CD4-positive, alpha-beta T cell treated with Interleukin-10 for 1 hour (primary cell): ENCODE measurements at places on chromosomes 11 and 22.

- peak; percentile 39 for DNase-seq
Measured at GRCh38 chr11:112085822-112086421, 634 bp downstream of the TIMM8B start.

GRCh38 chr11:76365038-76365679 is 15.8 kb downstream of the THAP12 start:
- DNase-seq: no peak

GRCh38 chr11:115591380-115591779 is 87.2 kb upstream of the CADM1 start:
- DNase-seq: no peak

DNA sequence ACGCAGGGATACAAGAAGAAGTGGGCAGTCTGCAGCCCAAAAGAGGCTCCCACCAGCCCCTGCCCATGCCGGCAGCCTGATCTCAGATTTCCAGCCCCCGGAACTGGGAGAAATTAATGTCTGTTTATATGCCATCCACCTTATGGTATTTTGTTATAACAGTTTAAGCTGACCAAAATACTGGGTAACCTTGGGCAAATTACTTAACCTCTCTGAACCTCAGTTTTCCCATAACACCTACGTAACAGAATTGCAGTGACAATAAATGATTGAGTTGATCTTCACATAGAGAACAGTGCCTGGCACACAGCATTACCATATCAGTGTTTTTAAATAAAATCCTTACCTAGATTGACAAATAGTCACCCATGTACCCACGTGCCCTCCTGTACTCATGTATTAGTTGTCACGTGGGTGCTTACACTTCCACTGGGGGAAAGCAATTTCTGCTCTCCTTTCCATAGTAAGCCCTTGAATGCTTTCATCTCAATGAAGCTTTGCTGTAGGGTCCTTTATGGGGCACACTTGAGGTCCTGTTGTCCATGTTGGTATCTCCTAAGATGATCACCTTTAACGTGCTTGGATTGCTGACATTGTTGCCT is 54.2 kb upstream of the PHF21A start:
- no peak for DNase-seq

DNA sequence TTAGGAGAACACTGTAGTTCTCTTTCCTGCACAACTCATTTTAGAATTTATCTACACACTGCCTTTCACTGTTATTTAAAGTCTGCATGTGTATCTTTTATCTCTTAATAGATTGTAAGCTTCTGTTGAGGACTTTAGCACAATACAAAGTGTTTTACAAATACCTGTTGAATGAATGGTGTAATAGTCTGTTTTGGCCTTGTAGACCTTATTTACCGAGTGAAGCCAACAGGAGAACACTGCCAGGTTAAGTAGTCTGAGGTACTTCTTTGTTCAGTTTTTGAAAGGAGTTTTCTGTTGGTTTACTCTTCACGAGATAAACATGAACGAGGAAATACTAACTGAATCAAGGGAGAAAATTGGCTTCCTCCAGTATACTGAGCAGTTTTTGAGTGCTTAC is 31.0 kb downstream of the SIK2 start:
- no peak for DNase-seq

- no peak for DNase-seq
Measured at GRCh38 chr11:16194566-16194965, 161.8 kb downstream of the SOX6 start.

DNA sequence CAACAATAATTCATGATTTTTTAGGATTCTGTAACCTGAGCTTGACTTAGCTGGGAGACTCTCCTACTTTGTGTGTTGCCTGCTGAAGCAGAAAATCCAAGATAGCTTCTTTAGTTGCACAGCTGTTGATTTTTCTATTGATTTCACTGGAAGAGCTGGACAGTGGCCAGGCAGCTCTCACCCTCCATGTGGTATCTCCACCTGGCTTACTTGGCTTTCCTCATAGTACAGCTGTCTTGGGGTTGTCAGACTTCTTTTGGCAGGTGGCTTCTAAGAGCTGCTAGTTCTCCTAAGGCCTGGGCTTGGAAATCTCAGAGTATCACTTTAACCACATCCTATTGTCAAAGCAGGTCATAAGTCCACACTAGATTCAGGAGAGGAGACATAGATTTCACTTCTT is 130.8 kb upstream of the SPON1 start:
- DNase-seq: no peak

- no peak for DNase-seq
Measured at GRCh38 chr22:36998620-36999351, 20.5 kb downstream of the TST start.

DNA sequence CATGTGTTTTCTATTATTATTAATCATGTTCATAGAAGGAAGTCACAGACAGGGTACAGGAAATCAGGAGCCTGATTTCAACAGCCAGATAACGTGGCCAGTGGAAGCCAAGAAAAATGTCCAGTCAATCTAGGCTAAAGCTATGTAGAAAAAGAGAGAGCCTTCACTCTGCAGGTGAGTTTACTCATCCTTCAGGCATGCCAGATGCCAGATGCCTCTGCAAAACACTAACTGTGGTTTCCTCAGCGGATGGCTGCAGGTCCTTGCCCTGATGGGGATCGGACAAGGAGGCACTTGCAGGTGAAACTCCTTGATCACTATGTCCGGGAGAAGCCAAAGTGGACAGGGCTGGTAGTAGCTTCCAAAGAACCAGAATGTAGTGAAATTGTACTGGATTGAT is 962.3 kb upstream of the RAG2 start:
- DNase-seq: no peak

- DNase-seq: no peak
Measured at GRCh38 chr11:117862019-117862725, 14.3 kb downstream of the FXYD6 start.

DNA sequence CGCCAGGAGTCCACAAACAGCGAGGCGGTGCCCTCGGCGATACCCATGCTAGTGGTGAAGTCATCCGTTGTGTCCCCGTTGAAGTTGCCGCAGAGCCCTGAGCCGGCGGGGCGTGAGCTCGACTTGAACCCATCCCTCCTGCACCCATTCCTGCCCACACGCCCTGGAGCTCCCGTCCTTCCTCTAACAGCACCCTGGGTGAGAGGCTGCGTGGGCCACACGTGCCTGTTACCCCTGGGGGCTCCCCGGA is 8.3 kb downstream of the MUC6 start:
- no peak for DNase-seq

- DNase-seq: peak; percentile 6
Measured at GRCh38 chr11:9060700-9061111, 30.7 kb downstream of the SCUBE2 start.

GRCh38 chr11:6871278-6871677 is 5.1 kb upstream of the OR10A4 start:
- no peak for DNase-seq

- DNase-seq: no peak
Measured at GRCh38 chr22:17491090-17491640, 72.1 kb upstream of the SLC25A18 start.

- DNase-seq: no peak
Measured at GRCh38 chr11:121578251-121578976, 125.6 kb upstream of the SORL1-AS1 start.

DNA sequence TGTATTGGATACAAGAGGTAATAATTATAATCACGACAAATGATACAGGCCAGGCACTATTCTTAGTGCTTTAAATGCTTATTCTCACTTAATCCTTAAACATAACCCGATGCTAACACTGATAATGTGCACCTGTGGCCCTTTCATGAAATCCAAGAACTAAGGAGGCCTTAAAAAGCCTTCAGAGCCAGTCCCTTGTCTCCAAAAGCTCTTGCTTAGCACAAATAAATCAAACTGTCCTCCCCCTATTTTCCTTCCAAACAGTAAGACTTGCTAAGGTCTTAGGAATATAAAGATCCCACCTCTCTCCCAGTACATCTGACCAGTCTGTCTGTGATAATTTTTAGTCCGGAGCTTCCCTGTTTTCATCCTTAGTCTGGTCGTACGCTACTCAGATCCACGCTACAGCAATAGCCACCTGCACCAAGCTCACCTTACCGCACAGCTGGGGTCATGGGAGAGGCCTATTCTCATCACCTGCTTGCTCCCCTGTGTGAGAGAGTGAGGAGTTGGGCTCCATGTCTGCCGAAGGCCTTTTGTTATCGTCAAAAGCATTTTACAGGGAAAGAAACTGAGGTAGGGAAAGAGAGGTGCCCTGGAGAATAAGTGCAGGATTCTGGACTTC is 16.9 kb downstream of the FXYD6 start:
- no peak for DNase-seq

- DNase-seq: no peak
Measured at GRCh38 chr11:66866007-66866406, 9.1 kb downstream of the LRFN4 start.

DNA sequence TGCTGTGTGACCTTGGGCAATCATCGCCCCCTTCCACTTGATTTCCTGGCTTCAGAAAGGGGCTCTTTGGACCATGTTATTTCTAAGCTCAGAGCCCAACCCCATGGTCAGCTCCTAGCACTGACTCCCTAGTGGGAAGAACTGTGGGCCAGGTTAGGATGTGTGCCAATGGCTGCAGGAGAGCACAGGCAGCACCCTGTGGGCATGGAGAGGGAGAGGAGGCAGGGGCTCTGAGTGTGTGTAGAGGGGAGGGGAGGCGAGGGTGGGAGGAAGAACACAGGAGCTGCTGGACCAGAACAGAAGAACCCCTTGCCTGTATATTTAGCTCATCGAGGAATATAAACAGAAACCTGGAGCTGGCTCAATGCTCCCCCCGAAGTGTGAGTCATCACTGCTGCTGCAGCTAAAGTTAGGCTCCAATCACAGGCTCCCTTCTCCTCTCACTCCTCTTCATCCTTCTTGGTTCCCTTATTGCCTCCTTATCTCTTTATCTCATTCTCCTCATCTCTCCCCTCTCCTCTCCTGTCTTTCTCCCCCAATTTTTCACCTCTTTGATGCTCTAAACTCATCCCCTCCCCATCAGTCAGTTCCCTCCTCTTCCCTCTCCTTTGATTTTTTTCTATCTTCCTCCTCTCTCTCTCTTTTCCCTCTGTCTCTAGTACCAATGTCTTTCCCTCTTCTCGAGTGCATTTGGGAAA is 14.5 kb upstream of the RPS19BP1 start:
- DNase-seq: no peak
